Uterus (tissue), 4 donors: ENCODE measurements at places on chromosomes 7 and 10. TPM values are rescaled to one million over a fixed set of nuclear protein-coding genes. Genes with fewer than 3 reads are reported as not detected.
A peak's percentile ranks its signal among the peaks of the same experiment; 100 is the strongest.

DNA sequence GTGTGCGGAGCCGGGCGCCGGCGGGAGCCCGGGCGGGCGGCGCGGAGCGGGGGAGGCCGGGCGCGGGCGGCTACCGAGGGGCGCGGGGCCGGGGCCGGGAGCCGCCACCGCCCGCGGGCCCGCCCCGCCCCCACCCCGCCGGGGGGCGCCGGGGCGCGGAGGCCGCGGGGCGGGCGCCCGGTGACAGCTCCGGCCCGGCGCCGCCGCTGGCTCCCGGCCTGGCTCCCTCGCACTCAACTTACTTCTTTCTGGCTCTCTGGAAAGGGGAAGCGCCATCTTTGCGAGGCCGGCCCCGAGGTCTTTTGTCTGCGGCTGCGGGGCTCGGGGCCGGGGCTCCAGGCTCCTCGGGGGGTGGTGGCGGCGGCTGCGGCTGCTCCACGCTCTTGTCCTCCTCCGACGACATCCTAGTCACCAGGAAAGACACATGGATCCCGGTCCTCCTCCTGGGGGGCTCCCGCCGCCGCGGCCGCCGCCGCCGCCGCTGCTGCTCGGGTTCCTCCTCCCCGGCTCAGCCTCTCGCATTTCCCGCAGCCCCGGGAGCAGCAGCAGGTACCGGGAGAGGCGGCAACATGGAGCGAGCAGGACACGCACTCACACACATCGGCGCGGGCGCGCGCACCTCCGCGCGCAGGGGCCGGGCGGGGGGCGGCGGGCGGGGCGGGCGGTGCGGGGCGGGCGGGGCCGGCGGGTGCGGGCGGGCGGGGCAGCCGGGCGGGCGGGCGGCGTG is at the start of gene KMT2C:
TSS of gene KMT2C (minus strand) at position 620 of the 727 bp plus-strand sequence. CDS start at position 403, 217 bp downstream.
- peak within 1 kb of the TSS; percentile 100 for H3K4me3 ChIP-seq
- peaks cover 6% of the 10 kb centered on the region for H3K4me1 ChIP-seq
- H3K27ac ChIP-seq = peak within 1 kb of the TSS; percentile 100
- no peaks in the 10 kb centered on the region for H3K36me3 ChIP-seq
- no peaks in the 10 kb centered on the region for H3K27me3 ChIP-seq

DNA sequence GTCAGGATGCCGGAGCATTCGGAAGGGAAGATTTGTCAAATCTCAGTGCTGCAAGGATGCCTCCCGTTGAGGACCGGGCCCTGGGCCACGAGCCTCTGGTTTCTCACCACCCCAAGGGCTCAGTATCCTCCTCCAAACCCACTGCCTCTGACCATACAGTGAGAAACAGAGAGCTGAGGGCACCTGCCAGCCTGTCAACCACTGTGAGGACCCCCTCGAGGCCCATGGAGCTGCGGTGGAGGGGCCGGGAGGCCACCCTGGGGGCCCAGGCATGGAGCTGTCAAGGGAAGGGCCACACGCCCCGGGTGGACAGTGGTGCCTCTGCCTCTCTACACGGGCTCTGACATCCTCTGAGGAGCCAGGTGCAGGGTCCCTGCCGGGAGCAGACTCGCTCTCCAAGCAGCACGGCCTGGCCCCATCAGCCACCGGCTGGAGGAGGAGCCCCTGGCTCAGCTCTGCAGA is 248.0 kb upstream of the TCERG1L start:
- no peak overlapping the region for H3K4me3 ChIP-seq
- no peaks in the 10 kb centered on the region for H3K36me3 ChIP-seq
- H3K4me1 ChIP-seq = no peaks in the 10 kb centered on the region
- no peak for DNase-seq
- no peaks in the 10 kb centered on the region for H3K27me3 ChIP-seq
- no peak overlapping the region for H3K27ac ChIP-seq

DNA sequence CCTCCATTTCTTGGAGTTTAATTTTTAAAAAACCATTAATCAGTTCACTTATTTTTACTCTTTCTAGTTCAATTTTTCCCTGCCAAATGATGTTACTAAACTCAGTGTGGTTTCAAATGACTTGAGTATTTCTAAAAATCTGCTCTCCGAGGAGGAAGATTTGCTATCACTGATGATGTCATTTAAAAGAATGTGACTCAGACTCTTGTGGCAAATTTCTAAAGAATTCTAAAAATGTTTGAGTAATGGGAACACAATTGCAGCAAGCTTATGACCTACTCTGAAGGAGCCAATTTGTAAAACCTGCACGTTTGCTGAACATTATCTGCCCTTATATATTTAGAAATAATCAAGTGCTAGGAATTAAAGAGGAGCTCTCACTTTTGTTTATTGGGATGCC is 88.6 kb downstream of the SPAG6 start:
- DNase-seq = no peak
- no peaks in the 10 kb centered on the region for H3K36me3 ChIP-seq
- peak overlapping the region; percentile 10 for H3K27ac ChIP-seq
- no peak overlapping the region for H3K4me3 ChIP-seq

DNA sequence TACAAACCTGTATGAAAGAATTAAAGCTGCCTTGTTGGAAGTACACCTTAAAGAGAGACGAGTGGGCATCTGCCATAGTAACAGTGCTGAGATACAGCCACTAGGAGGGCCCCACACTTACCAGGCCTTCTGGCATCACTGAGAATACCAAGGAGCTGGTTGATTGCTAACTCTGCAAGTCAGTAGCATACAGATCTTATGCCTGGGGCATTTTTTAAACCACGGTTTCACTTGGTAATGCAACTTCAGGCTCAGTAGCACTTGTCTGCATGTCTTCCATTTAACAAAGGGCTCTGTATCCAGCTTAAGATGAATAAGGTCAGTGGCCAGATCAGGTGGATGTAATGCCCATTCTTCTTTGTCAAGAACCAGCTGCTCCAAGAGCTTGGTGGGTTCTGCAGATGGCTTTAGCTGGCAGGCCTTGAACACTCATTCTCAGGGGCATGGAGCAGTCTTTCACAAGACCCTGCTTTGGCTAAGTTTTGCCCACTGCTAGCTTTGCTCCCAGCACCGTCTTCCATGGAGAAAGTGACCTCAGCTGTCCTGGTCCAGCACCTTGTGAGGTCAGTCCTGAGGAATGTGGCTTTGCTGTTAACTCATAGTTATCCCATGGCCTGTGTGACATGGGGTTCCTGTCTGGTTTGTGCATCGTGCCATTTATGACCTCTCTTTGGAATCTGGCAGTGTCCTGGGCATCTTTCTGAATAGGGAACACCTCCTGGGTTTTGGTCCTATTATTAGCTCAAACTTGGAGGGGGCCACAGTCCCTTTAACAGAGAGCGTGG is 68.1 kb downstream of the BMPER start:
- H3K36me3 ChIP-seq = no peaks in the 10 kb centered on the region
- no peak overlapping the region for H3K27ac ChIP-seq
- H3K27me3 ChIP-seq = no peaks in the 10 kb centered on the region
- H3K4me1 ChIP-seq = no peaks in the 10 kb centered on the region
- no peak for DNase-seq

GRCh38 chr7:142298627-142299026 is 40.8 kb upstream of the PRSS58 start:
- no peaks in the 10 kb centered on the region for H3K4me1 ChIP-seq
- DNase-seq = no peak
- H3K4me3 ChIP-seq = no peak overlapping the region
- H3K36me3 ChIP-seq = no peaks in the 10 kb centered on the region
- no peak overlapping the region for H3K27ac ChIP-seq

DNA sequence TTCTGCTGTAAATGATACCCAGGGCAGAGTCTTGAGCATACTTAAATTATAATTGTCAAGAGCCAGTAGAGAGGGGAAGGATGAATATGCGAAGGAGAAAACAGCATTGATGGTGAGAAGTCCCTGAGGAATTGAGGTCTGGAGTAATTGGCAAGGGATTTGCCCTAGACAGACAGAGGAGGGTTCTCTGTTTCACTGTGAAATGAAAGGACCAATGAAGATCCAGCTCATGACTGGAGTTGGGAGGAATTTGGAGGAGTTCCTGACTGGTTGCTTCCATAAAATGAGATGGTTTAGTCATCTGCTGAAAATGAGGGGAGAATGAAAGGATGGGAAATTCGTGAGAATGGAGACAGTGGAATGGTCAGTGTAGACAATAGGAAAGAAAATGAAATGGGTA is 6.8 kb downstream of the PRPF18 start:
- no peak overlapping the region for H3K4me3 ChIP-seq
- H3K27me3 ChIP-seq = no peaks in the 10 kb centered on the region
- DNase-seq = no peak
- H3K4me1 ChIP-seq = no peaks in the 10 kb centered on the region

- peak overlapping the region; percentile 46 for H3K4me3 ChIP-seq
- DNase-seq = peak; percentile 81
- H3K4me1 ChIP-seq = peaks cover 8% of the 10 kb centered on the region
- H3K36me3 ChIP-seq = no peaks in the 10 kb centered on the region
- no peaks in the 10 kb centered on the region for H3K27me3 ChIP-seq
These were observed 28.2 kb downstream of the SKIDA1 start for GRCh38 chr10:21497177-21497807.

- no peaks in the 10 kb centered on the region for H3K4me1 ChIP-seq
- no peak overlapping the region for H3K4me3 ChIP-seq
- H3K27ac ChIP-seq = no peak overlapping the region
- H3K27me3 ChIP-seq = no peaks in the 10 kb centered on the region
- peak; percentile 33 for DNase-seq
- no peaks in the 10 kb centered on the region for H3K36me3 ChIP-seq
These were observed 43.7 kb downstream of the CH25H start for GRCh38 chr10:89163265-89163995.

DNA sequence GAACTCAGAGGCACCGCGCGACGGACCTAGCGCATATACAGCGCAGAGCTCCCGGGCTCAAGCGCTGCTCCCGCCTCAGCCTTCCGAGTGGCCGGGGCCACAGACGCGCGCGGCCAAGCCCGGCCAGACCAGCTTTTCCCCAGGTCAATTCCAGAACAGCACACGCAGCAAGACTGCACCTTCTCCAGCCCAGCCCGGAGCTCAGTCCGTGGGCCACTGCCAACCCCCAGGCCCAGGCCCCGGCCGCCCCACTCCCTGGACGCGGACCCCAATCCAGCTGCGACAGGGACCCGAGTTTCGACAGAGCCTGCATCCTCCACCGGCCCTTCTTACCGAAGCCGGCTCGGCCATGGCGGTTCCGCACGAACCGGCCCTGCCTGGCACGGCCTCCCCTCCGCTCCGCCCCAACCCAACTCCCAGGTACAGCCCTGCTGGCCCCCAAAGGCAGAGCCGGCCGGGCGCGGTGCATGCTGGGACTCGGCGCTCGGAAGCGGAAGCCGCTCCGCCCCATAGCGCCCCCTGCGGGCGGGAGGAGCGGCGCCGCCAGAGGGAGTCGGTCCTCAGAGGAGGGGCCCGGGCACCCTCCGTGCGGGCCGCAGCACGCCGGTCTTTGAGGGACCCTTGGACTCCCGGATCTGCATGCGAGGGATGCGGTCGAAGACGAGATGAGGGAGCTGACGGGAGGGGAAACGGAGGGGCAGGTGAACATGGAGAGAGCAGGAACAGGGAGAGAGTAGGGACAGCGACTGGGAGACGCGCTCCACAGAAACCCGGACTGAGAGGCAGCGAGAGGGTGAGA is at the start of gene ZNF425:
TSS of gene ZNF425 (minus strand) at position 462 of the 799 bp plus-strand sequence. CDS start at position 351, 111 bp downstream.
- H3K27me3 ChIP-seq = no peaks in the 10 kb centered on the region
- no peaks in the 10 kb centered on the region for H3K36me3 ChIP-seq
- H3K4me3 ChIP-seq = peak within 1 kb of the TSS; percentile 87
- peak; percentile 94 for DNase-seq
- no peaks in the 10 kb centered on the region for H3K4me1 ChIP-seq

DNA sequence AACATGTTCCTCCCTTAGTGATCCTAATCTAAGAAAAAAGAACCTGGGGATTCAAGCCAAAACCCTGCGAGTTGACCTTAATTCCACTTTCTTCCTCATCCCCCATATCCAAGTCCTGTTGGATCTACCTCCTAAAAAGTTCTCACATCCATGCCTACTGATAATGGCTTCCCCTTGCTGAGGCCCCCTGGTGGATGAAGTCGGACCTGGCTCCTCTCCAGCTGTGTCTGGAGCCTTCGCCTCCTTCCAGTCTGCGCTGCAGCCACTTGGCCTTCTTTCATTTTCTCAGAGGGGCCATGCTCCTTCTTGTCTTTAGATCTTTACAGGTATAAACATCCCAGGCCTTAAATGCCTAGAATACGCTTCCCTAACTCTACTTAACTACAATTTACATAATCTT is 8.1 kb downstream of the PDE1C start:
- H3K4me3 ChIP-seq = no peak overlapping the region
- peak; percentile 27 for DNase-seq
- H3K36me3 ChIP-seq = no peaks in the 10 kb centered on the region
- H3K4me1 ChIP-seq = no peaks in the 10 kb centered on the region
- H3K27me3 ChIP-seq = no peaks in the 10 kb centered on the region

DNA sequence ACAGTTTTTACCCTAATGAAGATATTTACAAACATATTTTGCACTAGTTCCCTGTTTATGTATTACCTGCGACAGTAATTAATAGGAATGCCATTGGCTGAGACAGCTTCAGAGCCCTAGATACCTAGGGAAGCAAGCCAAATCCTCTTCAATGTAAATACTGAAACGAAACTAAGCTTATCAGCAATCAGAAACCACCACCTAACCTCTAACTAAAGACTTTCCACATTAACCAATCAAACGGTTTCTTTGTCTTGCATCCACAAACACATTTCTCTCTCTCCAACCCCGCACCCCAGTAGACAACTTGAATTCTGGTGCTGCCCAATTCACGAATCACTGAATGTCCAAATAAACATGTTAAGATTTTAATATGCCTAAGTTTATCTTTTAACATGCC is 474.4 kb upstream of the C7orf33 start:
- DNase-seq = no peak
- H3K27ac ChIP-seq = no peak overlapping the region
- no peaks in the 10 kb centered on the region for H3K27me3 ChIP-seq
- H3K36me3 ChIP-seq = no peaks in the 10 kb centered on the region
- H3K4me3 ChIP-seq = no peak overlapping the region

DNA sequence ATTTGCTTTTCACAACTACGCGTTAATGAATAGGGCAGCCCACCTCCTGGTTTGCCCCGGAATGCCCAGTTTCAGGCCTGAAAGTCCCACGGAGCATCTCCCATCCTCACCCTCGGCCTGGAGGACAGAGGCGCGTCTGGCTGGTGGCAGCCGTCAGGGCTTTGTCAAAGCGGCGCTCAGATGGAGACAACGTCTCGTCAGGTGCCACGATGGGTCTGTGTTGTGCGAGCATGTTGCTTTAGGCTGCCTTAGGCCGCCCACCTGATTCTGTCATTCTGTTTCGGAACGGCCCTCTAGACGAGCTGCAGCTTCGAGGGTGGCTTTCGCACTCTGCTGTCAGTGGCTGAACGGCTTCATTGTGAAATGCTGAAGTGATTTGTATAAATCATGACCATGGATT is 39.4 kb upstream of the CFAP46 start:
- no peak overlapping the region for H3K27ac ChIP-seq
- no peaks in the 10 kb centered on the region for H3K27me3 ChIP-seq
- no peak for DNase-seq
- no peak overlapping the region for H3K4me3 ChIP-seq

DNA sequence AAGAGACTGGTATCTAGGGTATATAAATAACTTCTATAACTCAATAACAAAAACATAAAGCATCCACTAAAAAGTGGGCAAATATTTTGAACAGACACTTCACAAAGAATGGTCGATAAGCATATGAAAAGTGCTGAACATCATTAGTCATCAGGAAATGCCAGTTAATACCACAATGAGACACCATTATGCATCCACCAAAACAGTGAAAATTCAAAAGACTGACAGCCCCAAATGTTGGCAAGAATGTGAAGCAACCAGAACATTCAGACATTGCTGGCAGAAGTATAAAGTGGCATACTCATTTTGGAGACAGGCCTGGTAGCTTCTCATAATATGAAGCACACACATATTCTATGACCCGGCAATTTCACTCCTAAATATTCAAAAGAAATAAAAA is 26.5 kb upstream of the GSAP start:
- H3K27me3 ChIP-seq = no peaks in the 10 kb centered on the region
- no peak overlapping the region for H3K27ac ChIP-seq
- no peaks in the 10 kb centered on the region for H3K36me3 ChIP-seq

Gene NUTM2E
- total RNA-seq = not detected

Gene CNPY1
- total RNA-seq = not detected

Gene RASSF4
- 6.1 TPM for total RNA-seq

Gene AKR1C2
- total RNA-seq = 3.5 TPM

Gene FAM13C
- total RNA-seq = 24.9 TPM
